ENCODE measurements at places on chromosomes 7 and 10.

DNA sequence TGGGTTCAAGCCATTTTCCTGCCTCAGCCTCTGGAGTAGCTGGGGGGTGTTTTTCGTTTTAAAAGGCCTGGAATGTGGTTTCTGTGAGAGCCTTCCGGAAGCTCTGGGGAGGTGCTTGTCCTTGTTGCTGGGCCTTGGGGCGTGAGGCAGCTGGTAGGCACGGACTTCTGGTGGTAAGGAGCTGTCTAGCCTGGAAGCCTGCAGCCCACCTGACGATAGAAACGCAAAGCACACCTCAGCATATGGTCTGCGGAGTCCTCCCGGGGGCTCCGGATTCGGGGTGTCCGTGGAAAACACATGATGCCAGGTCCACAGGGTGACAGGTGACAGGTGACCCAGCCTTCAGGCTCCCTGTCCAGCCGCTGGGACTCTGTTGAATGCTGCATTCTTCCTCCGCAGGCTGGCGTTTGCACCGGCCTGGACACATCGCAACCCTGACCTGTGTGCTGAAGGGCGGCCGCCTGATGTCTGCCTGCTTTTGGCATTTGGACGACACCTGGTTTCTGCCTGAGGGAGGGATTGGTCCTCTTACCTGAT is 37.3 kb downstream of the INPP5A start:
- DNase-seq, result no peak

DNA sequence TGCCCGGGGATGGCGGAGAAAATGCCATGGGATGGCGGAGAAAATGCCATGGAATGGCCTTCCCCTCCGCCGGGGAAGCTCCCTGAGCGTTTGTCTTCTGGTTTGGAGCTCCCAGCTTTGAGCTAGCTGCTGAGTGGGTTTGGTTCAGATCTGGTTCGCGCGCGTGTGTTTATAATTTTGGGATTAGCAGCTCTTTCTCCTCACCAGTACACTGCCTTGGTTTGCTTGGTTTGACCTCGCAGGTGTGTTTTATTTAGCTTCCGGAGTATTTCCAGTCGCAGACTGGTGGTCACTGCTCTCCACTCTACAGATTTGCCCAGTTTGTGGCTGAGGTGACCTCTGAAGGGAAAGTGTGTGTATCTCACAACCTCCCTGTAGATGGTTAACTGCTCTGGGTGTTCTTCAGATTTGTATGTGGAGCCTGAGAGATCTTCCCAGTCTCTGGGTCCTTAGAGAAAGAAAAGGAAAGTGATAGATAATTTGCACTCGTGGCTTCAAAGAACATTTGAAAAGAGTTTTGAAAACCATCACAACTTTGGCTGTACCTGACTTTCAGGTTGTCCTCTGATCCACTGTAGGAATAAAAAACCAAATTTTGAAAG is 597 bp downstream of the ZNF277 start:
- no peak for DNase-seq

GRCh38 chr7:100384628-100385294 is 11.5 kb downstream of the PILRA start:
- no peak for DNase-seq

DNA sequence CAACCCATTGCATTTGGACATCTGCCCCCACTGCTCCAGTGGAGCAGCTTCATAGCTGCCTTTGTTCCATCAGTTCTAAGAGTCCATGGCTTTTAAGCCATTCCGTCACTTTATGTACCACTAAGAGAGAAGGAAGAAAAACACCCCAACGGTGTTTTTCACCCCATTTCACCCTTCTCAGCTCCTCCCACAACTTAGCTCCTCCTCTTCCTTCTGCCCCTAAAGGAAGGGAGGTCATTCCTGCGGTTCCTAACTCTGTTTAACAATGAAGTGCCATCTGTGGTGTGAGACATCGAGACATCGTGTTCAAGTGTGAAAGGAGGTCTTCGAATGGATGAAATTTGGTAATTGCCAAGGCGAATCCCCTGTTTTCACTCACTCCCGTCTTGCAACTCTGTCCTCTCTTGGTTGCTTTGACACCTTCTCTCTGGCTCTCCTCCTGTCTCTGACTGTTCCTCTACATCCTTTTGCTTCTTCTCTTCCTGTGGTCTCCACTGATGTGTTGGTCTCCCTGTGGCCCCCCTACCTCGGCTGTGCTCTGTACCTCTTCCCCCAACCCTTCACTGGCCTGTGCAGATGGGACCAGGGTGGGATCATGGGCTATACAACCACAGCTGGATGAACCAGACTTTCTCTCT is 23.0 kb downstream of the SMKR1 start:
- no peak for DNase-seq

DNA sequence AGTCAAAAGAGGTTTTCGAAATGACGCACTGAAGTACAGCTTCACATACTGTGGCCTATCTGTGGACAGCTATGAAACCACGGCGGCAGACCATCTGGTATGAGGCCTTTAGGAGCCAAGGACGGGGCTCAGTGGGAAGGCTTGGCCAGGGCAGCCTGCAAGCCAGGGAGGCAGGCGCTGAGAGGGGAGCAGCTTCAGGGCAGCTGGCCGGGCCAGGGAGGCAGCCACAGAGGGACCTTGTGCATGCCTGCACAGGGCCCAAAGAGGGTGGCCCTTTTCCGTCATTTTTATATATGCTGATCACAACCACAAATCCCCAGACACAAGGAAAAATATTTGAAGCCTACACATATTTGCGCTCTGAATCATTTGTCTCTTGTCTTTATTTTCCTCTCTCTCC is 13.5 kb downstream of the CALD1 start:
- no peak for DNase-seq

DNA sequence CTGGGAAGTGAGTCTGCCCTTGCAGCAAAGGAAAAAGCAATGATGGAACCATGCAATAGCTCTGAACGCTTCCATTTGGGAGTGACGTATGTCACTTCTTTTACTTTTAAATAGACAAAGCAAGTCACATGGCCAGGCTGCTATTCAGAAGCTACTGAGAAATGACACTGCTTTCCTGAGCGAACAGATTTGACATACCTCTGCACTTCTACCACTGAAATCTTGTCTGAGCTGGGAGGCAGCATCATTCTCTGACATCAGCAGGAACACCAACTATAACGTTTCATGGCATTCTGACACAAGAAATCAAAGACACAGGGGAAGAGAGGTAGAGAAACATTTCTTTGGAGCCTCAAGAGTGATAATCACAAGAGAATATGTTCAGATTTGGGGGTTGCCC is 271.1 kb downstream of the SNX13 start:
- no peak for DNase-seq

DNA sequence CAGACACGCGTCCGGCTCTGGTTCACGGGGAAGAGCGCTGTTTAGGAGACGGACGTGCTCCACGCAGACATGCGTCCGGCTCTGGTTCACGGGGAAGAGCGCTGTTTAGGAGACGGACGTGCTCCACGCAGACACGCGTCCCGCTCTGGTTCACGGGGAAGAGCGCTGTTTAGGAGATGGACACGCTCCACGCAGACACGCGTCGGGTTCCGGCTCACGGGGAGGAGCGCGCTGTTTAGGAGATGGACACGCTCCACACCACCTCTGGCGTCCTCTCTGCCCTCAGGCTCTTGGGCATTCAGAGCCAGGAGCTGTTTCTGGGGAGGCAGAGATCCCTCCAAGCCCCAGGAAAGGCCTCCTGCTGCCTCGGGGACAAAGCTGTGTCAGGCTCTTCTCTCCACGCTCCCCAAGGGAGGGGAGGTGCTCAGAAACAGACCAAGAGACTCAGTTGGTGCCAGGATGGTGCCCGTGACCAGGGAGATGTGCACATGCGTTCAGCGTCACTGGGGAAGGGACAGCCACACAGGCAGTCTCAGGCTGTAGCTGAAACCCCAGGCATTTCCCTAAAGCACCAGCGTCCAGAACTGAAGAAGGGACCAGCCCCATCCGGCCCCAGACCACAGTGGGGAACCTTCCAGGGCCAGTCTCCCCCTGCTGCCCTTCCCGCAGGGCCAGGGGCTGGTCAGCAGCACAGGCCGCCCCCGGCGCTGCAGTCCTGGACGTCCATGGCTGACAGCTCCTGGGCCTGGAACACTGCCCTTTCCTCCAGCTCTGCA is 175.6 kb downstream of the ELFN1 start:
- no peak for DNase-seq
